ENCODE measurements at places on chromosomes 2 and 18.
A peak's percentile ranks its signal among the peaks of the same experiment; 100 is the strongest.

DNA sequence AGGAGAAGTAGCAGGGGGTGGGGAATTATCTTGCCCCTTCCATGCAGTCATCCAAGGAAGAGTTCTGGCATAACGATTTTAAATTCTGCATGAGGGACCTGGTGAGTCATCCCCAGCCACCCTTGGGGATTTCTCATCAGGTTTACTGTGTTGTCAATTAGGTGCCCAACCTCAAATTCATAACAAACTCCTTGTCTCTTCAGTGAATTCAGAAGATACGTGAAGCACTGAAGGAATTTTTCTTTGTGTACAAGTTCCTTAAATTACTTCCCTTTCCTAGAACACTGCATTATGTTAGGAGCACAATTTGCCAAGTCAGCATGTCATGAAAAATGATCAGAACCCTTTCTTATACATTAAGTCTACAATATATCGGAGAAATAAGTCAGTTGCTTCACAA, 70.8 kb upstream of the NOSTRIN start:
- no peak for DNase-seq

DNA sequence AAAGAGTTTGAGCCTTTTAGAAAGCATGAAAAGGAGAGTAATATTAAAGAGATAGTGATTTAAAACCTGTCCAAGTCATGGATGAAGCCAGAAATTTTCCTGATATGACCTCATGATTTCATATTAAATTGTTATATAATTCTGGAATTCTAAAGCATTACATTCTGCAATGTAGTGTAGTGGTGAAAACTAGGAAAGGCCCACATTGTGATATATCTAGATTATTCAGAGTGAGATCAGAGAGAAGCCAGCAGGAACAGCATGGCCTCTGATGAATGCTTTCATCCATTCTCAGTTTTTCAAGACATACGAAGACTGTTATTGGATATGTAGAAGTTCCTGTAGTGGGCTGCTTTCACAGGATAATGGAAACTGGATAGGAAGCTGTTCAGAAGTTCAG, 98.8 kb downstream of the LCLAT1 start:
- no peak for DNase-seq

GRCh38 chr2:236875906-236876505, 209.7 kb upstream of the COPS8 start:
- DNase-seq = no peak

DNA sequence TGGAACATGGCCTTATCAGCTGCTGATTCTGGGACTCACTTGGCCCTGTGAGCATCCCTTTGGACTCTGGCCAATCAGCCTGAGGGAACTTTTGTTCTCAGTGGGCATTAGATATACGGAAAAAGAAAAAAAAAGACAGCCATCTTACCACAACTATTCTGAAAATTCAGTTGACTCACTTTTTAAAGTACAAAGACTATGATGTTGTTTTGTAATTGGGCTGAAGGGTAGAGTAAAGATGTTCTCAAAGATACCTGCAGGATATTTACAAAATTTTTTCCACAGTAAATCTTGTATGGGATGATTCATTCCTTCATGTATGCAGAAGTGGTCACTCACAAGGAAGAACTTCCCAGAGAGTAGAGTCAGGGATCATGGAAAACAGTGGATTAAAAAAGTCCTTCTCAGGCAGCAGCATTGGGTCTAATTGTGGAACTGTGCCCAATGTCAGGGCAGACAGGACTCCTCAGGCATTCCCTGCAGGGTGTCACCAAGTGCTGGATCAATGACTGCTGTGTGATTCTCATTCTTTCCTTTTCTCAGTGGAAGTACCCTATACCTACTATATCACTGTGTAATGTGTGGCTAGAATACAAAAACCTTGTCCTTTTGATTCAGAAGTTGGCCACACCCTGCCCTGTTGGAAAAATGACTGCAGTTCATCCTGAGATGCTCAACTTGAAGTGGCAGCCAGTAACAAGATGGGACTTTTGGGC, 35.4 kb downstream of the SULT1C4 start:
- no peak for DNase-seq

GRCh38 chr18:7358989-7359726, 128.3 kb downstream of the LRRC30 start:
- DNase-seq = no peak

- peak; percentile 51 for DNase-seq
These were observed 61.3 kb upstream of the ITSN2 start for GRCh38 chr2:24421668-24422067.

DNA sequence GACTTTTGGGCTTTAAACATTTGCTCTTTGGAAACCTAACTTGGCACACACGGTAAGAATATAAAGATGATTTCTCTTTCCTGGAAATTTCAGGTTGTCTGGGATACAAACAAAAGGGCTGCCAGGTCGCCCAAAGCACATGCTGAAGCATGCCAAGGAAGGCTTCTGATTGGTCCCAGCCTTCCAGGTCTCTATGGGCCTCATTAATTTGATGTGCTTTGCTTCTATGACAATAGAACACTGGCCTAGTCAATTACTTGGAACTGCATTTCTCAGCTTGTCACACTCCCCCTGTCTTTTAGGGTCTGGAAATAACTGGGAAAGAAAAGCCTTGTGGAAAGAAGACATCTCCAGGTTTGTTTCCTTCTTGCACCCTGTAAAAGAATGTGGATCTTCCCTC, 228.9 kb downstream of the ADCYAP1 start:
- no peak for DNase-seq

GRCh38 chr18:12586956-12587355, 71.0 kb downstream of the SPIRE1 start:
- no peak for DNase-seq

GRCh38 chr2:11257078-11257477, 87.4 kb downstream of the ROCK2 start:
- no peak for DNase-seq

DNA sequence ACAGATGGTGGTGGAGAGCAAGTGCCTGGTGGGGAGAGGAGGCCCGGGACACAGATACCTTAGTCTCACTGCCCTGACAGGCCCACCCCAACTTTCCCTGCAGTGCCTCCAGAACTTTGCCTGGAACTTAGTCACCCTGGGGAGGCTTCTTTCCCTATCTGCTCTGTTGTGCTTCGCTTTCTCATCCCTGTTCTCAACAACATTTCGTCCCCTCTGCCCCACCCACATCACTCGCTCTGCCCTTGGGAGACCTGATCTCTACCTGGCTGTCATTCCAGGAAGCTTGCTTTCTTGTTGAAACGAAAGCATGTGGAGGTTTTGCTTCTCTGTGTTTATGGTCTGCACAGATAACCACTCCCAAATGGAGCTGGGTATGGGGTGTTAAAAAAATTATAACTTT, 93.8 kb downstream of the PRKCE start:
- no peak for DNase-seq

DNA sequence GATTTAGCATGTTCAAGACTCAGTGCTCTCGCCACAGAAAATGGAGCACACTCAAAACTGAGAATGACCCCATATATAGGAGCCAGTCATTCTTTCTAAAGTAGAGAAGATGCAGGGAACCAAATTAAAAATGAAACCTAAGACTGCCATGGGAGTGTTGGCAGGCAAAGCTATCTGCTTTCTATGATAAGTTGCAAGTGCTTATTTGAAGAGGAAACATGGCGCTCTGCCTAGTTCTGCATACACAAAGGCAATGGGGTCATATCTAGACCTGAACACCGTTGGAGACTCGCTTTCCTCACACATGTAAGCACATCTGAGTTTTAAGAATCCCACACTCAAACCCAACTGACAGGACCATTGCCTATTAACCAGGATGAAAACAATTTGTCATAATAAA, 292.5 kb downstream of the ALK start:
- no peak for DNase-seq

DNA sequence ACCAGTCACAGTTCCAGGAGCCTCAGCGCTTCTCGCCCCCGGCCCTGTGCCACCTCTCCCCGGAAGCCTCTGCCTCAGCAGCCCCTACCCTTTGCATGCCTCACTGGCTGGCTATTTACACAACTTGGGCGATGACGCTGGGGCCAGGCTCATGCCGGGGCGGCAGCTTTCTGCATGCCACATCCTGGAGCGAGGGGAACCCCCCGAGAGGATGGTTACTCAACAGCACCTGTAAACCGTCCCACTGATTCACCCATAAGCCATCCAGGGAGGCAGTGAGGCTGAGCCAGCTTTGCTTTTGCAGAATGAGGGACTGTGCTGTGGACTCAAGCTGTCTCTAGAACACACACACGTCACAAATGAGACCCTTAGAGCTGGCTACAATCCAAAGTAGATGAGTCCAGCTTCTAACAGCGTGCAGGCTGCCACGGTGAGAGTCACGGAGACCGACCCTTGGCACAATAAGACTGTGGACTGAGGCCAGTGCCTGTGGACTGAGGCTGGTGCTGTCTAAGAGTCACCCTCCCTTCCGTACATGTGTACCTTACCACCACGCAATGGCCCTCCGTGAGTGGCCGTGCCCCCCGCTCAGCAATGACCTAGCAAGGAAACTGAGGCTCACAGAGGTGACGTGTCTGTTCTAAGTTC, 45.6 kb upstream of the ODC1 start:
- DNase-seq = peak; percentile 88

DNA sequence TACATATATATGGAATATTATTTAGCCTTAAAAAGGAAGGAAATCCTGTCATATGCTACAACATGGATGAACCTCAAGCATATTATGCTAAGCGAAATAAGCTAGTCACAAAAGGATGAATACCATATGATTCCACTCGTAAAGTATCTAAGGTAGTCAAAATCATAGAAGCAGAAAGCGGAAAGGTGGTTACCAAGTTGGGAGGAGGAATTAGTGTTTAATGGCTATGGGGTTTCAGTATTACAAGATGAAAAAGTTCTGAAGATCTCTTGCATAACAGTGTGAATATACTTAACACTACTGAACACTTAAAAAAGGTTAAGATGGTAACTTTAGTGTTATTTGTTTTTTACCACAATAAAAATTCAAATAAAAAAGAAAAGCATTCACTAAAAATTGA, 99.0 kb downstream of the MGAT5 start:
- no peak for DNase-seq

DNA sequence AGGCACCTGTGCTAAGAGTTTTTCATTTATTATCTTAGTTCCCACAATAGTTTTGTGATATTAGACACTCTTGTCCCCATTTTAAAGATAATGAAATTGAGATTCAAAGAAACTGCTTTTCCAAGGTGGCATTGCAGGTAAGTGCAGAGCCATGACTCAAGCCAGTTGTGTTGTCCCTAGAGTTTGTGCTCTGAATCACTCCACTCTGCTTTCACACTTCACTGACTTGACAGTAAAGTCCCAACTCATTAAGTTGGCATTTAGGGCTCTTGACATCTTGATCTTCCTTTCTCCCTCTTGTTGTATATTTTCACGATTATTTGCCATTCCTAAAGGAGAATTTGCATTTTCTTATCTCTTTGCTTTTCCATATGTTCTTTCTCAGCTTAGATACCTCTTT, 114.3 kb downstream of the DIS3L2 start:
- no peak for DNase-seq

GRCh38 chr2:176164611-176165369, 7.7 kb downstream of the HOXD3 start:
- no peak for DNase-seq

- no peak for DNase-seq
These were observed 18.7 kb downstream of the SP140 start for GRCh38 chr2:230244211-230244610.

DNA sequence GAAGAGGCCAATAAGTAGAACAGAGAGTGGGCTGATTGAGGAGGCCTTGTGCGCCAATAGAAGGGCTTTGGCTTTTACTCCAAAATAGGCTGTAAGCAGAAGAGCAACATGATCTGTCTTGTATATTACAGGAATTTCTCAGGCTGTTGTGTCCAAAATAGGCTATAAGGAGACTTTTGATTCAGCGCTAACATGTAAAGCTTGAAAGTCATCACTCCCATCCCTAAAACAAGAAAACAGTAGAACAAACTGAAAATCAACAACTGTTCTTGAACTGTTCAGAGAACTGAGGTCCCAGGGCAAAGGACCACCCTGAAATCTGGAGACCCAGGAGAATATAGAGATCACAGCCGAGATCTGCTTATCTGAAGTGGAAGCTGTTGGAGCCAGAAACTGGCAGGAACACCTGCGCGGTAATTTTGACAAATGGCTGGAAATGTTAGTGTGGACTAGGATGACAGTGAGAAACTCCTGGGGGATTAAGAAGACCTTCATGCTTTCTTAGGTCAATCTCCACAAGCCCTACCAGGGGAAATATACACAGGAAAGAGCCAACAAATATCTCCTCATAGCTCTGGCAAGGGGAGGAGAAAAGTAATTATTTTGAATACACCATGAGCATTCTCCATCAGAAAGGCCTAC, 258.6 kb downstream of the RBM43 start:
- DNase-seq = no peak

DNA sequence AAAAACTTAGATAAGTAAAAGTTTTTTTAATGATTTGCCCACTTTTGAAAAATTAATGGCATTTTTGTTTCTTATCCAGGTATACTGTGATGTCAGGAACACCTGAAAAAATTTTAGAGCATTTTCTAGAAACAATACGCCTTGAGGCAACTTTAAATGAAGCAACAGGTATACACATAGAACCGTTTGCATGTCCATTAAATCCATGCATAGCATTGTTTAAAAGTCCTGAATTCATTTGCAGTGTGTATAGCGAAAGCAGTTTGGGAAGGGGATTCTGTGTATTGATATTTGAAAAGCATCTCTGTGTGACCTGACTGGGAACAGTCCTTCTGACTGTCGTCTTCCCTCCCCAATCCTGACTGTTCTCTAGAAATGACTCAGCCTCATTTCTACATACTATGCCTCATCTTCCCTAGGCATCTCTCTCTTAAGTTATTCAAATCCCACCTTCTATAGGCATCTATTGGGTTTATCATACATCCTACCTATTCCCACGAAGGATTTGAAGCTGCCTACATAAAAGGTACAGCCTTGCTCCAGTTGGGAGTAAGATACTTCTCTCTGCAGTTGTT, 79.2 kb upstream of the MAP3K20 start:
- DNase-seq = no peak

DNA sequence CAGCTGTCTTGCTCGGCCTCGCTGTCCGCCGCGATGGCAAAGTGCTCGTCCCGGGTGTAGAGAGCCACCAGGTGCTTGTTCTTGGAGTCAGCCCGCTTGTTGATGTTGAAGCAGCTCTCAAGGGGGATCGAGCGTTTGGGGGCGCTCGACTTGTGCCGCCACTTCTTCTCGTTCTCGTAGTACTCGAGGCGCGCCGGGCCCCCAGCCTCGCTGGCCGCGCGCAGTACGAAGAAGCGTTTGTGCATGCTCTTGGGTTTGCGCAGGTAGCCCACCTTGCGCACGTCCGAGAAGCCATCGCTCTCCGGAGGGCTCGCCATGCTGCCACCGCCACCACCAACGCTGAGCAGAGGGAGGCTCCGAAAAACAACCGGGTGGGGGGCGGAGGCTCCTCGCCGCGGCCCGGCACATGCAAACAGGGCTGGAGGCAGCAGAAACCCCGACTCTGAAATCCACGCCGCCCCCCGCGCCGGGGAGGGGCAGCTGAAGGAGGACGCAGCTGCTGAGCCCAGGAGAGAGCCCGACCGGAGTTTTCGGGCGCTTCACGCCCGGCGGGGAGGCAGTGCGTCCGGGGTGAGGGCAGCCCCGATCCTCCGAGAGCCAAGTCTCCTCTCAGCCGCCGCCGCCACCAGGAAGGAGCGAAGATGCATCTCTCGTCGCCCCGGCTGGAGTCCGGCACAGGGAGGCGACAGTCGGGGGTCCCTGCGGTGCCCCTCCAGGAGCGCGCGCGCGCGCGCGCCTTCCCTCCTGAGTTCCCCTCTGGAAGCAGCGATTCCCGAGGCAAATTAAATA, 1.0 kb downstream of the IRS1 start:
- DNase-seq = peak; percentile 52

- no peak for DNase-seq
These were observed 371 bp upstream of the LCLAT1 start for GRCh38 chr2:30446602-30447148.

Measured in CD4-positive, alpha-beta T cell treated with Interferon alpha-2 for 1 hour (primary cell).